NCI-H748 treated with DMSO at 0.1 percent for 48 hours (cell line): ENCODE measurements at places on chromosomes 11 and 22.

DNA sequence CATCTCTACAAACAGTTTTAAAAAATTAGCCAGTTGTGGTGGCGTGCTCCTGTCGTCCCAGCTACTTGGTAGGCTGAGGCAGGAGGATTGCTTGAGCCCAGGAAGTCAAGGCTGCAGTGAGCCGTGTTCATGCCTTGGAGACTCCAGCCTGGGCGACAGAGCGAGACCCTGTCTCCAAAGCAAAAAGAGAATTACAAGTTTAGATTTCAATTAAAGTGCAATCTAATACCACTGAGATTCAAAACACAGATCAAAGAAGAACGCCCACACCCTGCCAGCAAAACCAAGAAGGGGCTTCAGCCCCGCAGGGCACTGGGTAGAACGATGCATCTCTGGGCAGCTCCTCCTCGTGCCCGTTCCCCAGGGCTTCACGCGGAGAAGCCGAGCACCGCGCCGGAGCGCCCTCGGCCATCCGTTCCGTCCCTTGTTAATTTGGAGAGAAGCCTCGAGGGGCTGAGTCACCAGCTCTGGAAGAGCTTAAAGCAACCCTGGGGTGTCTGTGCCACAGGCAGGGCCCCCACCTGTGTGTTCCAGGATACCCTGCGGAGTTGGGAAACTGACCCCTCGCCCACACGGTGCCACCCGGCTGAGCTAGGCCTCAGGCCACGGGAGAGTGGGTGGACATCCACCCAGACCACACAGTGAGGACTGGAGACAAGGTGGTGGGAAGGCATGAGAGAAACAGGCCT is 47.0 kb downstream of the AP2A2 start:
- DNase-seq, result no peak

DNA sequence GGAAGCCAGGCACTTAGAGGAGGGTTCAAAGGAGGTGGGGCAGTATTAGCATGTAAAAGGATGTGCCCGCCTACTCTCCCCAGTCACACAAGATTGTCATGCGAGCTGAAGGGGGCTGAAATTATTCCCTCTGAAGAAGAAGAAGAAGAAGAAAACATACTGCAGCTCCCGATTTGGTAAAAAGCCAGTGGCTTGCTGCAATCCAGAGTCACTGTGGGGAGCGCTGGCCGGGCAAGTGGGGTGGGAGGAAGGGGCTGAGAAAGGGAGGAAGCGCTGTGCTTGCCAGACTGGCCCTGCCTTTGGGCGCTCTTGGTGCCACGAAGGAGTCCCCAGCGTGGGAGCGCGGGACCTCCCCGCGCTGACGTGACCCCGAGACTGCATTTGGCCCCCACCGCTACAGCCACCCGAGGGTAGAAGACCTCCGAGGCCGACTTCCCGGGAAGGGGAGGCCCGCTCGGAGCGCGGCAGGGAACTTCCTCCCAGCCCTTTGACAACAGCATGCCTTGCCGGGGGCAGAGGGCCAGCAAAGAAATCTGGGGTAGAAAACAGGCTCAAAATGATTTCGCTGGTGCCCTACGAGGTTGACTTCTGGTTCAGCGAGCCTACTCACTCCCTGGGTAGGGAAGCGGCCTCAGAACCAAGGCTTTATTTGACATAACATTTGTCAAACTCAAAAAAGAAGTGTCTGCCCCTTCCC is 906.3 kb downstream of the DLG2 start:
- no peak for DNase-seq

GRCh38 chr11:48163360-48164100 is 53.1 kb upstream of the OR4B1 start:
- DNase-seq, result no peak

DNA sequence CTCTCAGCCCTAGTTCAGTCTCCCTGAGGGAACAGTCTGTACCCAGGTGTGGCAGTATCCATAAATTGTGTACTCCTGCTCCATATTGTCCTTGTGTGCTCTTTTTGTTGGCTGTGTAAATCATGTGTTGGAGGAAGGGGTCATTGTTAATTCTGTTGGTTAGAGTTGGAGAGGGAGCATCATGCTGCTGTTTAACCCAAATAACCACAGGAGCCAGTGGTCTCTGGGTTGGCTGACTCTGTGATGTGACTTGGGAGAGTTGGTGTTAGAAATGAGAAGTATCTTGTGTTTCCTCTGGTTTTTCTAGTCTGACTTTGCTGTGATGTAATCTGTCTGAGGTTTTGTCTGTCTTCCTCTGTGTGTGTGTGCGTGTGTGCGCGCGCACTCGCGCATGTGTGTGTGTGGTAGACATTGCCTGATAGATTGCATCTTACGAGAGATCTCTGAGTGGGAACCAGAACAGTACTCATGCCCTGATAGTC is 30.5 kb downstream of the CTNND1 start:
- no peak for DNase-seq
